ENCODE measurements at places on chromosomes 6 and 20. TPM values are rescaled to one million over a fixed set of nuclear protein-coding genes. Genes with fewer than 3 reads are reported as not detected.

- no peaks in the 10 kb centered on the region for H3K27me3 ChIP-seq
- no peak overlapping the region for H3K27ac ChIP-seq
- H3K36me3 ChIP-seq: peaks cover 8% of the 10 kb centered on the region
- H3K4me3 ChIP-seq: no peak overlapping the region
Measured at GRCh38 chr20:13526551-13526950, 112.2 kb downstream of the TASP1 start.

Gene JARID2
- total RNA-seq: 35.0 TPM

DNA sequence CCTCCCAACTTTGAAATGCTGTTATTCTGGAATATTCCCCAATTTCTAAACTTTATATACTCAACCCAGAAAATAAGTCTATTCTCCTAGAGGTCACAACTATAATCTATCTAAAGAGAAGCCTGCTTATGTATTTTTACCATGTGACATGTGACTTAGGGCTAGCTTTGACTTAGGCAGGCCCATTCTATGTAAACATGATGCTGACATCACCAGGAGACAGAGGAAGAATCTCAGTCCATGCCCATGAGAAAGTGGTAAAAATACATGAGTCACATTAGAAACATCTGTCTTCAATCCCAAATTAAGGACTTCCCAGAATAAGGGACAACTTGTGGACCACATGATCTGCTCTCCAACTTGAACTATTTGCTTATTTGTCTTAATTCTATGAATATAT is 113.6 kb upstream of the ID4 start:
- H3K27me3 ChIP-seq: no peaks in the 10 kb centered on the region
- no peaks in the 10 kb centered on the region for H3K36me3 ChIP-seq
- no peak for DNase-seq
- no peak overlapping the region for H3K4me3 ChIP-seq

Gene AKAP12
- 9.2 TPM for total RNA-seq

GRCh38 chr6:21751608-21752007 is 158.1 kb downstream of the SOX4 start:
- H3K4me3 ChIP-seq: no peak overlapping the region
- peak overlapping the region; percentile 66 for H3K27ac ChIP-seq
- H3K36me3 ChIP-seq: no peaks in the 10 kb centered on the region
- peaks cover 66% of the 10 kb centered on the region for H3K4me1 ChIP-seq

GRCh38 chr6:139519571-139520031 is 145.2 kb upstream of the CITED2 start:
- H3K36me3 ChIP-seq: no peaks in the 10 kb centered on the region
- no peak overlapping the region for H3K4me3 ChIP-seq

Gene FRK
- 14.4 TPM for total RNA-seq

DNA sequence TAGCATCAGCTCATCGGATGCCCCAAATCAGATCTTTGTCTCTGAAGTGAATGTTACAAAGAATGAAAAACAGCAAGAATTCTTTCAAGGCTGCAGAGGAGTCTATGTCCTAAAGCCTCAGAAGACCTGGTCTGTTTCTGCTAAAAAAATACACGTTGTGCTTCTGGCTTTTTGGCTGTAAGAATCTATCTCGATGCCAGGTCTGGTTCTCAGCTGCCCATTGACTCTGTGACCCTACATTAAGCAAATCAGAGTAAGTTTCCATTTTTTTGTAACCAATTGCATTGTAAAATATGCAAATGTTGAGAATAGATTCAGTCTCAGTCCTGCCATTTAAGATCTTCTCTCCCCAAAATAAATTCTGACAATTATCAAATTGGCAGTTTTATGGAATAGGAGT is 705.4 kb downstream of the RFPL4B start:
- H3K27me3 ChIP-seq: no peaks in the 10 kb centered on the region
- no peak for DNase-seq
- H3K4me1 ChIP-seq: peaks cover 6% of the 10 kb centered on the region
- no peaks in the 10 kb centered on the region for H3K36me3 ChIP-seq
- no peak overlapping the region for H3K4me3 ChIP-seq
- H3K27ac ChIP-seq: no peak overlapping the region

Gene CTAGE9
- not detected for total RNA-seq

Gene RIN2
- 39.0 TPM for total RNA-seq

- H3K27ac ChIP-seq: peak overlapping the region; percentile 79
- H3K4me1 ChIP-seq: peaks cover 30% of the 10 kb centered on the region
- peaks cover 11% of the 10 kb centered on the region for H3K36me3 ChIP-seq
- no peaks in the 10 kb centered on the region for H3K27me3 ChIP-seq
- H3K4me3 ChIP-seq: peak overlapping the region; percentile 87
Measured at GRCh38 chr6:82365016-82365795, 1.6 kb downstream of the TPBG start.

Gene PI16
- total RNA-seq: 1.9 TPM

GRCh38 chr6:6758915-6759654 is 170.6 kb downstream of the LY86 start:
- DNase-seq: no peak
- H3K27me3 ChIP-seq: no peaks in the 10 kb centered on the region
- no peaks in the 10 kb centered on the region for H3K4me1 ChIP-seq
- no peak overlapping the region for H3K27ac ChIP-seq
- H3K36me3 ChIP-seq: no peaks in the 10 kb centered on the region
- no peak overlapping the region for H3K4me3 ChIP-seq

GRCh38 chr20:37764333-37764935 is 70.6 kb downstream of the CTNNBL1 start:
- H3K27me3 ChIP-seq: no peaks in the 10 kb centered on the region
- H3K36me3 ChIP-seq: no peaks in the 10 kb centered on the region

DNA sequence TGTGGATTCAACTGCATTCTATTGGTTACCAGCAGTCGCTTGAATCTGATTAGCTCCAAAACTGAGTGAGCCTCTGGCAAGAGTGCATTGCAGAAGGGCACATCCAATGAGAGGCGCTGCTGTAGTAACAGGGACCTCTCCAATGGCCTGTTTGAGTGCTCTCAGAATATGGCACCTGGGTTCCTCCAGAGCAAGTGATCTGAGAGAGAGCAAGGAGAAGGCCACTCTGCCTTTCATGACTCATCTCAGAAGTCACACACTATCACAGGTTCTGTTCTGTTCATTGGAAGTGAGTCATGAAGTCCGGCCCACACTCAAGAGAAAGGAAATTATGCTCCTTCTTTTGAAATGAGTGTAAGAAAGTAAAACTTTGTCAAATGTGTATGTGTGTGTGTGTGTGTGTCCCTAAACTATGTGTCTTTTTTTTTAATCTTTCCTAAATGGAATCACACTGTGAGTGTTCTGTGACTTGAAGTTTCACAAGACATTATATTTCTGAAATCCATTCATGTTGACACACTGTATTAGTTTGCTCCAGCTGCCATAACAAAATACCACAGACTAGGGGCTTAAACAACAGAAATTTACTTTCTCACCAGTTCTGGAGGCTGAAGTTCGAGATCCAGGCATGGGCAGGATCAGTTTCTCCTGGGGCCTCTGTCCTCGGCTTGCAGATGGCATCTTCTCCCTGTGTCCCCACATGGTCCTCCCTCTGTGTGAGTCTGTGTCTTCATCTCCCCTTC is 138.3 kb upstream of the CDYL start:
- 0 out of 2 replicates have a peak, but pooled peaks cover 6% of the 10 kb centered on the region for H3K4me1 ChIP-seq

- H3K4me3 ChIP-seq: no peak overlapping the region
- H3K4me1 ChIP-seq: peaks cover 28% of the 10 kb centered on the region
- DNase-seq: peak; percentile 88
- no peaks in the 10 kb centered on the region for H3K27me3 ChIP-seq
Measured at GRCh38 chr6:35165630-35166071, 24.5 kb upstream of the TCP11 start.

DNA sequence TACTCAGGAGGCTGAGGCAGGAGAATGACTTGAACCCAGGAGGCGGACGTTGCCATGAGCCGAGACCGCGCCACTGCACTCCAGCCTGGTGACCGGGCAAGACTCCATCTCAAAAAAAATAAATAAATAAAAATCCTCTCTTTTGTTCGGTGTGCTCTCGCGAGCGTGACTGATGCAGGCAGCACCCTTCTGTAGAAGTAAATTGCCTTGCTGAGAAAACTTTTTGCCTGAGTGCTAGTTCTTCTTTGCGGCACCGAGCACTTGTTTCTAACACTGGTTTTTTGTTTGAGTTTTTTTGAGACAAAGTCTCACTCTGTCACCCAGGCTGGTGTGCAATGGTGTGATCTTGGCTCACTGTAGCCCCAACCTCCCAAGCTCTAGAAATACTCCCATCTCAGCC is 30.5 kb downstream of the PLN start:
- H3K4me1 ChIP-seq: no peaks in the 10 kb centered on the region
- no peaks in the 10 kb centered on the region for H3K27me3 ChIP-seq
- H3K27ac ChIP-seq: no peak overlapping the region
- no peak for DNase-seq
- no peak overlapping the region for H3K4me3 ChIP-seq

GRCh38 chr6:135146162-135146934 is 34.8 kb upstream of the MYB start:
- H3K27me3 ChIP-seq: peaks cover 13% of the 10 kb centered on the region
- no peak overlapping the region for H3K27ac ChIP-seq
- H3K4me3 ChIP-seq: no peak overlapping the region
- no peak for DNase-seq
- H3K4me1 ChIP-seq: no peaks in the 10 kb centered on the region

Gene TENT5A
- total RNA-seq: 2.0 TPM

DNA sequence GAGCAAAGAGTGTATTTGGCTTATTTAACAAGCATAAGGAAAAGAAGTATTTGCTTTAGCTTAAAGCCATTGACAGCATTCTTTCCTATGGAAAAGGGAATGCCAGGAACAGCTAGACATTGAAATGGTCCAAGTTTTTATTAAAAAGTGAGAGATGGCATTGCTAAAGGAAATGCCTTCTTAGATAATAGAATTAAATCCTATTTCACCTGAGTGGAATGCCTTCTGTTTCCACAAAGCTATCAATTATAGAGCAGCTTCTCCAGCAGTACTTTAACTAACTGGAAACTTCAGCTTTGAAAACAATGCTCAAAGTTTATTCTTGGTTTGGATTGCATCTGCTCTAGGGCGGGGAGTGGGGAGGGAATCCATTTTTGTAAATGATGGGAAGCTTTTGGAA is 85.1 kb upstream of the CNKSR3 start:
- no peaks in the 10 kb centered on the region for H3K4me1 ChIP-seq
- no peaks in the 10 kb centered on the region for H3K27me3 ChIP-seq
- H3K27ac ChIP-seq: no peak overlapping the region
- H3K36me3 ChIP-seq: no peaks in the 10 kb centered on the region

- no peak overlapping the region for H3K4me3 ChIP-seq
- H3K4me1 ChIP-seq: no peaks in the 10 kb centered on the region
- DNase-seq: no peak
- no peaks in the 10 kb centered on the region for H3K27me3 ChIP-seq
- H3K36me3 ChIP-seq: no peaks in the 10 kb centered on the region
- H3K27ac ChIP-seq: no peak overlapping the region
Measured at GRCh38 chr6:170363255-170363654, 56.7 kb downstream of the FAM120B start.

Gene GTSF1L
- total RNA-seq: not detected

Gene CRISP2
- total RNA-seq: not detected

GRCh38 chr20:51327251-51327841 is 215.2 kb downstream of the NFATC2 start:
- H3K27me3 ChIP-seq: no peaks in the 10 kb centered on the region
- H3K27ac ChIP-seq: no peak overlapping the region
- H3K4me3 ChIP-seq: no peak overlapping the region
- DNase-seq: no peak
- no peaks in the 10 kb centered on the region for H3K36me3 ChIP-seq

Gene TMEM200A
- not detected for total RNA-seq

GRCh38 chr6:113170454-113170853 is 686.7 kb upstream of the MARCKS start:
- H3K4me1 ChIP-seq: no peaks in the 10 kb centered on the region
- DNase-seq: no peak
- no peak overlapping the region for H3K4me3 ChIP-seq
- no peaks in the 10 kb centered on the region for H3K36me3 ChIP-seq
- no peaks in the 10 kb centered on the region for H3K27me3 ChIP-seq

- no peak for DNase-seq
- no peak overlapping the region for H3K27ac ChIP-seq
Measured at GRCh38 chr6:19297880-19298279, 539.3 kb upstream of the ID4 start.

DNA sequence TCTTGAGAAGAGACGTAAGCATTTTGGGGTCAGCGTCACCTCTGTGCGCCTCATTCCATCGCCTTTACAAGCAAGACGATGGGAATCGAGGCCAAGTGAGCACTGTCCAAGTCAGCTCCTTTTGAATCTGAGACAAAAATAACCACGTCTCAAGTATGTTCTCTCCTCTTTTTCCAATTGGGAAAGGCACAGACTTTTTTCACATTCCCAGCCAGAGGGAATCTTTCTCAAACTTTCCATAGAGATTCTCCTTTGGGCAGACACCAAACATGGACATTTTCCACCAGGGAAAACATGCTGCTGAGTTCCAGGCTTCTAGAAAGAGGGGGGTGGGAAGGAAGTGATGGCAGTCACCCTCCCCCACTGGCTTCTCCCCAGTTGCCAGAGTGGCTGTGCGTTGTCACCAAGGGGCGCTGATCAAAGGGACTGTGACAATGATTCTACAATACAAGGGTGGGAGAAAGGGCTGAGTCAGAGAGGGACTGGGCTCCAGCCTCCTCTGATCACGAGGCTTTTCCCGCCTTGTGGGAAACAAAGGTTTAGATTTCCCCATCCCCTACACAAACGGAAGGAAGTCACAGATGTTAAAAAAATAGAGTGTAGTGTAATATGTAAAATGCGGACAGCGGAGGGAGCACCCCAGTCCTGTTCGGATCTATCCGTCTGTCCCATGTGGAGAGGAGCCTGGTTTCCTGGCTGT is 281.9 kb upstream of the RNF24 start:
- no peaks in the 10 kb centered on the region for H3K4me1 ChIP-seq
- no peak for DNase-seq
- no peak overlapping the region for H3K27ac ChIP-seq
- no peaks in the 10 kb centered on the region for H3K36me3 ChIP-seq

DNA sequence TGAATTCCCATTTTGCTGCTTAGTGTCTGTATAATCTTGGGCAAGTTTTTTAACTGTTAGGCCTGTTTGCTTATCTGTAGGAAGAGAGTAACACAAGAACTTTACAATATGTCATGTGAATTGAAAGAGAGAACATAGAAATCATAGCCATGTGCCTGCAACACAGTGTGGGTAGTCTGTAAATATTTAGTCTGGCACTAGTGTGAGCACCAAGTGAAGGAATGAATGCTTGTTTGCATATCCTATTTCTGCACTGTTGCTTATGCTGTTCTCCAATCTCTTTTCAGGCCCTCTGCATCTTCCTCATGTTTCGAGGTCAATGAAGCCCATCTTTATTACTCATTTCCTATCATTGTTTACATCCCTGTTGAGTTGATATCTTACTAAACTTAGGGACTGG is 49.2 kb downstream of the CBFA2T2 start:
- no peak for DNase-seq
- H3K4me1 ChIP-seq: peaks cover 8% of the 10 kb centered on the region
- H3K27ac ChIP-seq: no peak overlapping the region
- H3K36me3 ChIP-seq: no peaks in the 10 kb centered on the region
- no peak overlapping the region for H3K4me3 ChIP-seq
- H3K27me3 ChIP-seq: no peaks in the 10 kb centered on the region
